ENCODE measurements at places on chromosomes 2 and 18. TPM values are rescaled to one million over a fixed set of nuclear protein-coding genes. Genes with fewer than 3 reads are reported as not detected.

DNA sequence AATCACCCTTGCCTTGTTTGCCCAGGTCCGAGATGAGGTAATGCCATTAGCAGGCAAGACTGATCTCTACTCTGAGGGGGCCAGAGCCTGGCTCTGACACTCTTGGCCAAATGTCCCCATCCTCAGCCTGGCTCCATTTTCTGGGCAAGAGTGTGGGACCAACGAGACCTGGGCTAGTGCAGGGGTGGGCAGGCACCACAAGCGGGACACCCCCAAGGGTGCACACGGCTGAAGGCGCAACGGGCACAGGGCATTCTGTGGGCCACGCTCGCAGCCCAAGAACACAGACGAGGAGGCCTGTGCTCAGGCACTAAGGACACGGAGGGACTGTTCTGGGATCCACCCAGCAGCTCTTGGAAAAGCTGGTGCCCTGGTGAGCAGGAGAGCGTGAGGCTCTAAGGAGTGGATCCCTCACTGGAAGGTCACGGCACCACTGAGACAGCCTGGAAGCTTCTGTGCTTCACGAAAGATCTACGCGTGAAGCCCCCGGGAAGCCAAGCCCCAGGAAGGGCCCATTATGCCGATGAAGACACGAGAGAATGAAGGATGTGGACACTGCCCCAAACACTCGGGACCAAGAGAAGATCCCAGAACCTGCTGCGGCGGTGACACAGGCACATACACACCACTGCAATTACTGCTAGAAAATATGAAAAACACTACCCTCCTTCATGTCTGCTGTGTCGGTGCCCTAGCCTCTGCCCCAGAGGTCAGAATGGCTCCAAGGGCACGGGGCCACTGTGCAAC is 138.2 kb downstream of the HDAC4 start:
- no peak overlapping the region for H3K27ac ChIP-seq
- H3K36me3 ChIP-seq = peaks cover 8% of the 10 kb centered on the region
- peaks cover 80% of the 10 kb centered on the region for H3K4me1 ChIP-seq
- no peak overlapping the region for H3K4me3 ChIP-seq
- no peaks in the 10 kb centered on the region for H3K27me3 ChIP-seq

The LMAN2L gene
- 5.2 TPM for total RNA-seq

- H3K27me3 ChIP-seq = peaks cover 4% of the 10 kb centered on the region
- peak overlapping the region; percentile 89 for H3K27ac ChIP-seq
- no peak for DNase-seq
These were observed 26.4 kb downstream of the RTP5 start for GRCh38 chr2:241895712-241896641.

The SEMA4F gene
- 4.2 TPM for total RNA-seq

- H3K4me3 ChIP-seq = no peak overlapping the region
- H3K36me3 ChIP-seq = no peaks in the 10 kb centered on the region
- no peak overlapping the region for H3K27ac ChIP-seq
These were observed 356.2 kb downstream of the ZNF521 start for GRCh38 chr18:24995755-24996154.

- H3K4me1 ChIP-seq = peaks cover 4% of the 10 kb centered on the region
- H3K36me3 ChIP-seq = no peaks in the 10 kb centered on the region
- peaks cover 3% of the 10 kb centered on the region for H3K27me3 ChIP-seq
- no peak overlapping the region for H3K27ac ChIP-seq
These were observed 47.1 kb downstream of the NEDD4L start for GRCh38 chr18:58091099-58091611.

GRCh38 chr2:69817729-69818501 is 11.5 kb upstream of the GMCL1 start:
- H3K4me3 ChIP-seq = no peak overlapping the region
- no peaks in the 10 kb centered on the region for H3K27me3 ChIP-seq
- H3K4me1 ChIP-seq = peaks cover 2% of the 10 kb centered on the region
- H3K36me3 ChIP-seq = no peaks in the 10 kb centered on the region

The UGT1A4 gene
- not detected for total RNA-seq

DNA sequence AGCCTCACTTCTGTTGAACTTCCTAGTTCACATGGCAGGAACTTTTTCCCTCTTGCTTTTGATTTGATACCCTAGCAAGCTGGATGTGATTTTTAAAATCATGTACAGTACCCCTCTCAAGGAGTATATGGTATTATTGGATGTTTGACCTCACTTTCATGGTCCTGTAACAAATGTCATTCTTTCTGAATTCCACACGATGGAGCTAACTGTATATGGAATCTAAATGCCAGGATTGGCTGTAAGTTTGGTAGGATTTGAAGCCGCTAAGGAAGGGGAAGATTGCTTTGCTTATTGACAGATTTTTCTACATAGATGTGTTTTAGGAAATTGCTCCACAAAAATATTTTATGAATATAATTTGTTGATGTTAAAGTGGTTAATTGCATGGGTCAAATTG is 18.3 kb downstream of the MAIP1 start:
- DNase-seq = no peak
- no peak overlapping the region for H3K27ac ChIP-seq
- peaks cover 13% of the 10 kb centered on the region for H3K4me1 ChIP-seq
- H3K36me3 ChIP-seq = peaks cover 6% of the 10 kb centered on the region
- H3K27me3 ChIP-seq = no peaks in the 10 kb centered on the region
- no peak overlapping the region for H3K4me3 ChIP-seq

DNA sequence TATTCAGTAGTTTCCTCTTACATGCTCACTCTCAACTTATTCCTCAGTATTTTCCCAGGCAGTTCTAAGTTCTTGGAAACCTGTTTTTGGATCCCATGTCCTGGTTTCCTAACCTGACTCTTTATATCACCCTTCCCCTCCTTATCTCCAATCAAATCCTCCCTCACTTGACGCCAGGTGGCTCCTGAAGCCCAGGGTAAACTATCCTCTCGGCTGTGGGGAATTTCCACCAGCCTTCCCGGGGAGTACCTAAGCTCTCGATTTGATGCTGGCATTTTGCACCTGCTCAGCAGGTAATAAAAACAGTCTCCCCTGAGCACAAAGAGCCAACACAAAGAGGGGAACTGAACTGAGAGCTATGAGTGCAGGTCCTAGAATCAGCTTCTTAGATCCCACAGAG is 538.0 kb downstream of the SLC4A3 start:
- DNase-seq = no peak
- no peaks in the 10 kb centered on the region for H3K4me1 ChIP-seq
- no peaks in the 10 kb centered on the region for H3K36me3 ChIP-seq

The SCN7A gene
- total RNA-seq = not detected

GRCh38 chr2:127632592-127633489 is 13.1 kb upstream of the GPR17 start:
- H3K4me1 ChIP-seq = peaks cover 18% of the 10 kb centered on the region
- H3K36me3 ChIP-seq = no peaks in the 10 kb centered on the region
- H3K27ac ChIP-seq = peak overlapping the region; percentile 79

GRCh38 chr2:47198985-47199451 is 43.9 kb upstream of the STPG4 start:
- no peak overlapping the region for H3K27ac ChIP-seq
- peaks cover 9% of the 10 kb centered on the region for H3K27me3 ChIP-seq
- no peak for DNase-seq
- no peaks in the 10 kb centered on the region for H3K36me3 ChIP-seq
- no peak overlapping the region for H3K4me3 ChIP-seq
- H3K4me1 ChIP-seq = no peaks in the 10 kb centered on the region

DNA sequence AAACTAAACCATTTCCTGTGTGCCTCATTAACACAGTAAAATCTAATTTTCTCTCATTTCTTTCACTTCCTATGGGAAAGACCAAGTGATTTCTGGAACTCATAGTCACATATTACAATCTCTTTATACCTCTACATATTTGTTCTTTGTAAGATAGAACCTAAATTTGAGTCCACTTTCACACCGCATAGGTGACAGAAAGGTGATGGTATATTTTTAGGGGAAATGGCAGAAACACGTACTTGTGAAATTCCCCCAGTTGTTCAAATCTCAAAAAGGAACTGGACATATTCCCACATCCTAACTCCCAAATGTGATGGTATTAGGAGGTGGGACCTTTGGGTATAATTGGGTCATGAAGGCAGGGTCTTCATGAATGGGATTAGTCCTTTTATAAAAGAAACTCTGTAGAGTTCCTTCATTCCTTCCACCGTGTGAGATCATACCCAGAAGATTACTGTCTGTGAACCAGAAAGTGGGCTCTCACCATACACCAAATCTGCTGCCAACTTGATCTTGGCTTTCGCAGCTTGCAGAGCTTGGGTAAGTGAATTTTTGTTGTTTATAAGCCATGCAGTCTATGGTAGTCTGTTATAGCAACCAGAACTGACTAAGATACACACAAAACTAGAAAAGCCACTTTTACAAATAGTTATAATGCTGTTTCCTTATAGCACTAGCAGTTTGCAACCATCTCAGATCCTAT is 542.1 kb downstream of the DSC3 start:
- H3K27me3 ChIP-seq = no peaks in the 10 kb centered on the region
- no peak overlapping the region for H3K4me3 ChIP-seq
- no peaks in the 10 kb centered on the region for H3K36me3 ChIP-seq
- no peaks in the 10 kb centered on the region for H3K4me1 ChIP-seq
- no peak overlapping the region for H3K27ac ChIP-seq

Data from activated naive CD8-positive, alpha-beta T cell treated with anti-CD3 and anti-CD28 coated beads for 36 hours (primary cell).